Uterus (tissue), 4 donors: ENCODE measurements at places on chromosomes 13 and 19.

DNA sequence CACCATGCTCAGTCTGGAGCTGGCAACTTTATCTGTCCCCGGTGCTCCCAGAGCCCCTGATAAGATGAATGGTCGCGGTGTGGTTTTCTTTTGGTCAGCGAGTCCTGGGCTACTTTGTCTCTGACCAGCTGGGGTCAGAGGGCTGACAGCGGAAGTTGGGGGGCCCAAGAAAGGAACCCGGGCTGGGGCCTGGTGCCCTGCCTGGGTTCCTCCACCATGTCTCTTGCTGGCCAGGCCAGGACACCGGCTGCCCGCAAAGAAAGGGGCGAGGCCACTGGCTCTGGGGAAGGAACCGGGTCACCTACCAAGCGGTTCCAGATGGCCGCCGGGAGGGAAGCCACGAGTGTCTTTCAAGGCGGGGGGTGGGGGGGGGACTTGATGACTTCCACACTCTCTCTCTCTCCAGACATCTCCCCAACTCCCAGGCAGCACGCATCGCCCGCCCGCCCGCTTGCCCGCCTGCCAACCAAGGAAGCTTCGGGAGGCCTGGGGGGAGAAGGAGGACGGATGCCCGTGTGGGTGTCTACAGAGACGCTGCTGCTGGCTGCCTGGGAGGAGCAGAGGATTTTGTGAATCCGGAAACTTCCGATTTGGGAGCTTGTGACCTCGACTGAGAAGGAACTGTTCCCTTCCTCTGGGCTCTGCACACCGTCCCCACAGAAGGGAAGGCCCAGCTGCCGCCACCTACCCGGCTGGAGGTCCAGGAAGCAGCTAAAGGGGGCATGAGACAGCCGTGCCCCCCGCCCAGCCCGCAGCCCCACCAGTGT, 1.1 kb downstream of the PIP5K1C start:
- peak; percentile 45 for DNase-seq

- DNase-seq, result no peak
Measured at GRCh38 chr13:74769333-74769732, 635.1 kb upstream of the KLF12 start.

DNA sequence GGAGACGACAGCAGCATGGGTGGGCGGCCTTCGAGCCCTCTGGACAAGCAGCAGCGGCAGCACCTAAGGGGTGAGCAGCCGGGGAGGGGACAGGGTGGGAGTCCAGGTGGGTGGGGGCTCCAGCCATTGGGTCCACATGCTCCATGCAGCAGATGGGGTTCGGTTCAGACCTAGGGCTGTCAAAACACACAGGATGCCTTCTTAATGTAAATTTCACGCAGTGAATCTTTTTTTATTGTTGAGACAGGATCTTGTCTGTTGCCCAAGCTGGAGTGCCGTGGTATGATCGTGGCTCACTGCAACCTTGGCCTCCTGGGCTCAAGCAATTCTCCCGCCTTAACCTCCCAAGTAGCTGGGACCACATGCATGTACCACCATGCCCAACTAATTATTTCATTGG, 15.9 kb downstream of the PGLS start:
- DNase-seq, result no peak

GRCh38 chr13:99601535-99601934, 100.3 kb downstream of the TM9SF2 start:
- DNase-seq, result no peak

DNA sequence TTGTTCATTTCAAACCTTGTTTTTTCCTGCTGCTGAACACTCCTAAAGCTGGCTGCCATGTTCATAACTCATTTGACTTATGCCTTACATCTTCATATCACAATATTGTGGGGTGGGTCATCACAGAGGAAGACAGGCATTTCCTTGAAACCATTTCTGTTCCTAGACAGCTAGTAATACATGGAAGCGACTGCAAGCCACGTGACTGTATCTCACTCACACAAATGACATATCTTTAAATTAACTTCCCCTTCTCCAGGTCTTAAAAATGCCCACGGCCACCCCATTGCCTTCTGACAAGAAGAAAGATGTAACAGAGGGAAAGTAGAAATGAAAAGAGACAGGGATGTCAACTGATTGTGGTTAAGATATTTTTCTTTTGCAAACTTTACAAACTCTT, 236.8 kb downstream of the LMO7 start:
- no peak for DNase-seq

DNA sequence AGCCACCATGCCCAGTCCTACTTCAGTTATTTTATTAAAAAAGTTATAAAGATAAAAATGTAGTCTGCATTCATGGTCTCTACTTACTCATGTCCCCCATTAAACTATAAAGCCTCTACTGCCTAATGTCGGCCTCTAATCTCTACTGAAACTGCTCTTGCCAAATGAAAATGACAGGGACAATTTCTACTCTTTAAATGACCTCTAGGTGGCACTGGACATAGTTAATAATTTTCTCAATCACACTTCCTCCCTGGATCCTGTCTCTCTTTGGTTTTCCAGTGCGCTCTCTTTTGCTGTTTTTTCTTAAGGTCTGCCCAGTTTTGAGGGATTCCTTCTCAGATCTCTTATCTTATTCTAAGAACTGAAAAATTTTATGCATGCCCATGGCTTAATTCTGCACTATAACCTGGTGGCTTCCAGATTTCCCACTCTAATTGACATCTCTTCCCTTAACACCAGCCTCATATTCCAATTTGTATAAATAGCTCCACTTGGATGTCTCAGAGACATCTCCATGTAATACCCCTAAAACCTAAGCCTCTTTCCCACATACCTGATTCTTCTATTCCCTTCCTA, 54.3 kb downstream of the MTMR6 start:
- DNase-seq, result no peak

- DNase-seq, result no peak
Measured at GRCh38 chr13:28022848-28023518, 34.5 kb upstream of the URAD start.

DNA sequence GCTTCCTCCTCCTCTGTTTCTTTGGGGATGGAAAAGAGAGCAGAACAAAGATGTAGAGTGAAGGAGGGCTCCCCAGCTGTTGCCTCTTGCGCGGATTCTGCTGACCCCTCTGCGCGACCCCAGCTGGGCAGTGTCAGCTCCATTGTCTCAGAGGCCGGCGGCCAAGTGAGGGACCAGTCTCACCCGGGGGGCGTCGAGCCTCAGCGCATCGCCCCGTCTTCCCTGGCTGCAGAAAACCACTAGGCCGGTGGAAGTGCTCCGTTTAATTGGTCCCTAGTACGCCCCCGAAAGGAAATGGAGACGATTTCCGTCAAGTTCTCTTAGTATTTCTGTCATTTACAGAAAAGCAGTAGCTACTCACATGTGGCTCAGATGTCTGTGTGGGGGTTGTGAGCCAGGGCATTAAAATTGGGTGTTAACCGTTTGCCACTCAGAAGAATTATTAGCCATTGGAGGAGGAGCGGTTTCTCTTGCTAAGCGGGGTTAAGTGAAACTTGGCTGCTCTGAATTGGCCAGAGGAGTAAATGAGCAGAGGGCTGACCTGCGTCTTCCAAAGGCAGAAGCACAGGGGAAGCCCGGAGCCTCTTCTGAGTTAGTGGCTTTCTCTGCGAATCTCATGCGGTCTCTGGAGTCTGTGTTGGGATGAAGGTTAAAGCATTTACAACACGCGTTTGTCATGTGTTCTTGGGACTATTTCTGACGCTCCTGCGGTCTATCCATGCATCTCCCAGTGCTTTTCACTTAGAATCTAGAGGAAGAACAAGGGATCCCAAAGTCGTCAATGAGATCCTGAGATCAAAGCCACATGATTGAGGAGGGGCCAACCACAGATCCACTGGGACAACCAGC, 132.8 kb upstream of the MYO16 start:
- DNase-seq, result no peak

DNA sequence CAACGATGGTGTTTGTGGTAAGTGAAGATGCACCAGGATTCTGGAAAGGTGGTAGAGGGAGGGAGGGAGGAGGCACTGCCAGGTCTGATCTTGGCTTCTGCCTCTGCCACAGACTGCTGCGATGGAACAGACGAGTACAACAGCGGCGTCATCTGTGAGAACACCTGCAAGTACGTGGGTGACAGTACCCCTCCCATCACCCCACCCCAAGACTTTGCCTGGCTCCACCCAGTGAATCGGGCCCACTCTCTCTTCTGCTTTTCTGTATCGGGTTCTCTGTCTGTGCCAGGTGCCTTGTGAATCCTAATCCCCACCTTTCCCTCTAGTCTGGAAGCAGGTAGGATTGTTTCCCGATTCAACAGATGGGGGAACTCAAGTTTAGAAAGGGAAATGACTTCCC, 2.5 kb downstream of the PRKCSH start:
- no peak for DNase-seq

DNA sequence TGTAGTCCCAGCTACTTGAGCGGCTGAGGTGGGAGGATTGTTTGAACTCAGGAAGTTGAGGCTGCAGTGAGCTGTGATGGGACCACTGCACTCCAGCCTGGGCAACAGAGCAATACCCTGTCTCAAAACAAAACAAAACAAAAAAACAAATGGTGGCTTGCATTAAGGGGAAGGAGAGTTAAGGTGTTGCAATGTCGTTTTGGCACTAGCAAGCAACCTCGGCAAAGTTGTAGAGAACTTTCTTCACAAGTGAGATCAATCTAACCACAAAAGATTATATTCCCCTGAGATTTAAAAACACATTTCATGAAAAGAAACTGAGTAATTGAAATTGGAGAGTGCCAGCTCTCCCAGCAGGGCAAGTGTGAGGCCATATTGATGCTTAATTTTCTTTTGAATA, 153.7 kb downstream of the KLF5 start:
- DNase-seq, result no peak

GRCh38 chr19:15466851-15467733, 2.7 kb upstream of the RASAL3 start:
- DNase-seq, result no peak

DNA sequence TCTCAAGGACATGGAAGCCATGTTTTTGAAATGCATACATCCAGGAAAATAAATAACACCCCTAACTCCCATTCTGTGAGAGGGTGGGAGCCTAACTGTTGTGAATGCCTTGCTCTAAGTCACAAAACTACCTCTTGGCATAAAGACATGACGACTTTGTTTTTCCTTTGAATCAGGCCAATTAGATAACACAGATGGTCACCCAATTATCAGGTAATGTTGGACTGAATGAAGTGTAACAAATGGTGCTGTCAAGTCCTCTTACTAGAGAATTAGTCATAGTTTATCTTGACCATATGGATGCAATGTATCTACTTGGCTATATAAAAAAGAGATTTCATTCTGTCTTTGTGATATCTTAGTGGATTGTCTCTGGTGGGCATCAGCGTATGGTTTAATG, 553.6 kb upstream of the ATXN8OS start:
- DNase-seq, result no peak

- no peak for DNase-seq
Measured at GRCh38 chr13:112097770-112098169, 30.8 kb downstream of the SOX1 start.

- no peak for DNase-seq
Measured at GRCh38 chr19:54541712-54542111, 31.9 kb upstream of the LILRA2 start.

GRCh38 chr13:63448692-63449091, 2033.0 kb upstream of the PCDH20 start:
- no peak for DNase-seq

GRCh38 chr13:30376426-30377311, 45.6 kb upstream of the UBE2L5 start:
- no peak for DNase-seq

GRCh38 chr13:110696776-110697175, 9.1 kb downstream of the CARS2 start:
- no peak for DNase-seq

DNA sequence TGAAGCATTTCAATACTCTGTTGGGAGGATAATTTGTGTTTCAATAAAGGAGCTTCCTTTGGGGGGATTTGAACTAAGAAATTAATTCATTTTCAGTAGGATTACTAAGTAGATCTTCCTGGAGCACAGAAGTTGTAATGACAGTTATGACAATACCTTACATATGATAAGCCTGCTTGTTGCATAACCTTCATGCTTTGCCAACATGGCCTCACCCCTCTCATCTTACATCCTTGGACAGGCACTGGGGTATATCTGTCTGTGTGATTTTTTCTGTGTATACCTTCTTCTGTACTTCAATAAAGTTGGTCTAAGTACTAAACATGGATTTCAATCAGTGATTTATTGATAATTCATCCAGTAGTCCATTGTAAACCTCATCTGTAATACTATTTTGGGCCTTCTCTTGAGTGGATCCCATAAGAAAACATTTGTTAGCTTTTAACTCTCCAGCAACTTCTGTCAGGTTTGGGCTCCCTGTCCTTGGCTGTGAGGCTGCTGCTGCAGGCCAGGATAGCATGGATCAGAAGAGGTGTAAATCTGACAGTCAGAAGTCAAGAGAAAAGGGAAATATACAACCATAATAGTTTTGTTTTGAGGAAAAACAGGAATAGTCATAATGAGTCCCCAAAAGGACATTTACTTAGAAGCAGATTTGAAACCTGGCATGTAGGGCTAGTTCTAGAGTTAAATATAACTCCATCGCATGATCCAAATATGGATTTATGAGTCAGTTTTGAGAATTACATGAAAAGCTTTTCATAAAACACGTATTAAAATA, 422.2 kb downstream of the KLF5 start:
- DNase-seq, result no peak

DNA sequence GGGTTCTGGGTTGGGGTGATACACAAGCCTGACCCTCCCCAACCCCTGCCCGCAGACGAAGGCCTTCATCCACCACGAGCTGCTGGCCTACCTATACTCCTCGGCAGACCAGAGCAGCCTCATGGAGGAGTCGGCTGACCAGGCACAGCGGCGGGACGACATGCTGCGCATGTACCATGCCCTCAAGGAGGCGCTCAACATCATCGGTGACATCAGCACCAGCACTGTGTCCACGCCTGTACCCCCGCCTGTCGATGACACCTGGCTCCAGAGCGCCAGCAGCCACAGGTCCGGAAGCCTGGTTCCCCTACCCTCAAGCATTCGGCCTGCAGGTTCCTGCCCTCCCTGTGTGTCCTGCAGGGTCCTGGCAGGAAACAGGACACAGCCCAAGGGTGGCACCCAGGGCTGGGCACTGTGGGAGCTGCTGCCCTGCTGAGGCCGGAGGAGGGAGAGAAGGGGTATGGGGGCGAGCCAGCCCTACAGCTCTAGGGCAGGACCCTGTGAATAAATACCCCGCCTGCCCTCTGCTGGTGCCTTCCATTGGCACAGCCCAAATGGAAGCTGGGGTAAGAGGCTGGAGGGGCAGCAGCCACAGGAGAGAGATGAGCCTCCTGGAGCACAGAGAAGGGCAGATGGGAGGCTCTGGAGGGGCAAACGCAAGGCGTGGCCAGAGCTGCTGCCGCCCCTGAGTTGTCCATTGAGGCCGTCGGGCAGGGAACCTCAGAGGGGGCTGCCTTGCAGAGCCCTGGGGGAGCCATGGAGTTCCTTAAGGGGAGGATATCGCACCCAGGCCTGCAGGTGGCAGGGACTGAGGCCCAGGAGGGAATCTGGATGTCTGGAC, 6.8 kb downstream of the TMED1 start:
- DNase-seq, result no peak

DNA sequence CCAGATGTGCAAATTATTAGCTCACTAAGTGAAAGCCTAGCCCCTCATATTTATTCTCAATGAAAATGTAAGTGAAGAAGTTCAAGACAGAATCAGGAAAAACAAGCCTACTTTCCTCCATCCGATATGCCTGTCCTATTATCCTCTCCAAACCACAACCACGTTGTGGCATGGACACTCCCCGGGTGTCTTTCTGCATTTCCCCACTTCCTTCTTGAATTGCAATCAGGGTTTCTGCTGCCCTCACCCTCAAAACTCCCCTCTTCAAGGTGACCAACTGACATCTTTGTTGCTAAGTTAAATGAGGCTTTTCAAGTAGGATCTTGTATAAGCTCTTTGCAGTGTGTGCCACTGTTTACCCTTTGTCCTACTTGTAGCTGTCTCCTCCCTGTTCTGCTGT, 11.8 kb downstream of the SLC25A30 start:
- DNase-seq, result no peak

- no peak for DNase-seq
Measured at GRCh38 chr13:32627793-32628192, 41.5 kb downstream of the PDS5B start.
